ENCODE measurements at places on chromosomes 4 and X. TPM values are rescaled to one million over a fixed set of nuclear protein-coding genes. Genes with fewer than 3 reads are reported as not detected.

MAGEA12 gene
- polyA plus RNA-seq, result not detected

C4orf50 gene
- 0.55 TPM for polyA plus RNA-seq

DGKK gene
- 0.54 TPM for polyA plus RNA-seq

ZFX gene
- 8.1 TPM for polyA plus RNA-seq

- H3K4me3 ChIP-seq, result no peak overlapping the region
- no peaks in the 10 kb centered on the region for H3K27me3 ChIP-seq
- no peak overlapping the region for H3K27ac ChIP-seq
- no peak for DNase-seq
Observed at GRCh38 chr4:64195582-64195981, 213.7 kb downstream of the TECRL start.

DNA sequence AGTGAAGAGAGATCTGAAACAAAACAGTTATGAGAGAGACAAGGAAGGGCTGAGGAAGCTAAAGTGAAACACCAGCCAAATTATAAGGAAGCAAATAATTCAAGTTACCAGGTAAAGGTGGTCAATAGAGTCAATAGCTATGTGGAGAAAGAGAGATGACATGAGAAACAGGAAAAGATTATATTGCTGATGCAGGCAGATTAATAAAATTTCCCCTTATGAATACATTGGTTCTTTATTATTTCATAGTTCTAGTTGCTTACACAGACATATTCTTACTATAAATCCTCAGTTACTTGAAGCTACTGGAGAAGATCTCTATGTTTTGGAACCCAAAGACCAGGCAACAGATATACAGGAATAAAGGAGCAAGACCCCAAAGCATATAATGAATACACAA is 273.7 kb upstream of the CTSO start:
- H3K36me3 ChIP-seq, result no peaks in the 10 kb centered on the region
- no peaks in the 10 kb centered on the region for H3K4me1 ChIP-seq
- DNase-seq, result no peak
- H3K27ac ChIP-seq, result no peak overlapping the region

DNA sequence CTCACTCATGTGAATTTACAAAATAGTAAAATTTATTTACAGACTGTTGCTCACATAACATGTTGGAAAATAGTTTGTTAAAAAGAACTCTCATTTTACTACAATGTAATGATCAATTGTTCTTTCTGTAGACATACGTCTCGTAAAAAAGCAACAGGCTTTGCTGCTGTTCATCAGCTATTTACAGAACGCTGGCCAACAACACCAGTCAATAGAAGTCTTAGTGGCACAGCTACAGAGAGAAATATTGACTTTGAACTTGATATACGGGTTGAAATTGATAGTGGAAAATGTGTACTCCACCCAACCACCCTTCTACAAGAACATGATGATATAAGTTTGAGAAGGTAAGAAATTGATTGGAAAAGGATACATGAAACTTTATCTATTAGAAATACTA is 47.6 kb upstream of the ADAD1 start:
- DNase-seq, result no peak
- no peaks in the 10 kb centered on the region for H3K4me1 ChIP-seq
- no peak overlapping the region for H3K4me3 ChIP-seq
- no peak overlapping the region for H3K27ac ChIP-seq

DNA sequence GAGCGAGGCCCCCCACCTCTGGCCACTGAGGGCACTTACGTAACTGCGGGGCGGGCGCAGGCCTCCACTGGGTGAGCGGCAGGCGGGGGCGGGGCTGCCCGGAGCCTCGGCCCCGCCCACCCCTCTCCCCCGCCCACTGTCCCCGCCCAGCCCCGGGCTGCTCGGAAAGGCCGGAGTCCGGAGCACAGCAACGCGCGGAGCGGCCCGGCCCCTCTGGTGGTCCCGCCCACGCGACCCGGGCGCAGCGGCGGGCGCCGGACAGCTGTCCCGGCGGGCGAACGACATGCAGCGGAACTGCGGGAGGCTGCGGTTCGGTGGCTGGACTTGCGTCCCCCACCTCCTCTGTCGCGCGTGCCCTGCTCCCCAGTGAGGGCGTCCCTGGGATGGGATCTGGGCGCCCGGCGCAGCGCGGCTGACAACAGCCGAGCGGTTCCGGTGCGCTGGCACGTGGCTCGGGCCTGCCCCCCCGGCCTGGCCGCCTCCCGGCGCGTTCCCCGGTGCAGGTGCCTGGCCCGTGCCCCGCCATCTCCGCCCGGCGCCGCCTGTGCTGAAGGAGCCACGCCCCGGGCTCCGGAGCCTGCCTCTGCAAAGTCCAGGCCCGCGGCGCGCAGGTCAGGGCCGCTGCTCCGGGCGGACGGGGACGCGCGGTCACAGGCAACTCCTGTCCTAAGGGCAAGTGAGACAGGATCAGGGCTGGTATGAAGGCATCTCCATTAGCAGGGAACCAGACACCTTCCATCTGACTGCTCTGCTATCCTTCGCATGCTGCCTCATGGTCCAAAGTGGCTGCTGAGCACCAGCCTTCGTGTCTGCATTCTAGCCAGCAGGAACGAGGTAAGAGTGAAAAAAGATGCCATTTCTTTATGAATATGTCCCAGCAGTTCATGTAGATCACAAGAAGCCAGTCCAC is 21.8 kb upstream of the JAKMIP1 start:
- no peaks in the 10 kb centered on the region for H3K36me3 ChIP-seq
- peaks cover 22% of the 10 kb centered on the region for H3K27me3 ChIP-seq
- peaks cover 6% of the 10 kb centered on the region for H3K4me1 ChIP-seq
- no peak overlapping the region for H3K27ac ChIP-seq
- no peak overlapping the region for H3K4me3 ChIP-seq
- DNase-seq, result peak; percentile 35

DNA sequence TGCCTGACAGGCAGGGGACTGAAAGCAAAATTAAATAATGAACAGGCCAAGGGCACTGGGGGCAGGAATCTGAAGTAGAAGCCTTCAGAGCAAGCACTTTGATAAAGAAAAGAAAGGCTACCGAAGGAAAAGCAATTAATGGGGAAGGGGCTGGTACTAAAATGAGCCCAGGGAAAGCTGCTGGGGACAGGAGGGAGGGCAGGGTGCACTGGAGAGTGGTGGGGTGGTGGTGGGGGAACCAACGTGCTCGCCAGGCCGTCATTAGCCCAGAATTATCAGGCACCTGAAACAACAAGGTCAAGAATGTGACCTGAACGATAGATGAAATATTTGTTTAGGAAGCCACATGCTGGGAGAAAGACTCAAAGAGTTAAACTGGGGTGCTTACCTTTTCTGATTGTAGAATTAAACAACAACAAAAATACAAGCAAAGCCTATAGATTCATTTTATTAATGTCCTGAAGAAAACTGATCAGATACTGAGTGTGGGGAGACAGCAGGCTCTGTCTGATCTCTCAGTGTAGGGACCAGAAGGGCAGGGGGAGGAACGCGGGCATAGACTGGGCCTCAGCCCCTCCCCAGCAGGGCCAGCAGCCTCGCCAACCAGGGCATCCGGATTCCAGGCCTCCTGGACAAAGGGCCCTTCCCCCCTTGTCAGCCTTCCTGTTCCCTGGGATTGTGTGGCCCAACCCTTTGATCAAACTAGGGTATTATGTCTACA is 239.7 kb upstream of the KLF3 start:
- no peaks in the 10 kb centered on the region for H3K36me3 ChIP-seq
- H3K27ac ChIP-seq, result no peak overlapping the region

DNA sequence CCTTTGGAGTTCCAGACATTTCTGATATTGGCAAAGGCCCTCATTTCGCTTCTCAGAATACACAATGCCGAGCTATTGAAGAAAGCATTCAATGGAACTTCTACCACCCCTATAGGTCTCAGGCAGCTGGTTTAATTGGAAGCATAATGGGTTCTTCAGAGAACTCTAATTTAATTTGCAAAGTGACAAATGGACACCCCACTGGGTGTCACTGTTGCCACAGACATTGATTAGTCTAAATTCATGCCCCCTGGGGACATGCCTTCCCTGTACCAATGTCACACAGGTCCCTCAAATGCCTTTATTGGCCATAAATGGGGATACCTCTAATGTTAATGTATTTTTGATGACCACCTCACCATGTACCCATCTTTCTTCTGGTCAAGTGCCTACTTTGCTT is 22.9 kb upstream of the TMEM255A start:
- no peak overlapping the region for H3K4me3 ChIP-seq
- H3K27me3 ChIP-seq, result no peaks in the 10 kb centered on the region
- no peak for DNase-seq
- H3K36me3 ChIP-seq, result no peaks in the 10 kb centered on the region
- H3K27ac ChIP-seq, result no peak overlapping the region
- H3K4me1 ChIP-seq, result no peaks in the 10 kb centered on the region

DNA sequence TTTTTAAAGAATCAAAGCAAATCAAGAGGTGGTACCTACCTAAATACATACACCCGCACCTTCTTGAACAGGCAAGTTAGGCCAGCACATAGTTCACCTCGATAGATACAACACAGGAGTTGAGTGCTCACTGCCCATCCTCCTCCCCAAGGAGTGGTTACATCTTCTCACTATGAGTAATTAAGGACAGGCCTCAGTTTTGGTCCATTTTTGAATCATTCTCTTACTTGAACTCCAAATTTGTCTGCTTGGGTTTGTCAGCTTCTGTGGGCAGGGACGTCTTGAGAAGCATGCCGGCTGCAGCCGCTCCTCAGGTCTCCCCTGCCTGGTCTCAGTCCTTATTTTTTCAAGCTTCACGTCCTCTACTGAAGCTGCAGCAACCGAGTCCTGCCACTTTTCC is 190.6 kb upstream of the RBPJ start:
- H3K4me1 ChIP-seq, result no peaks in the 10 kb centered on the region
- no peaks in the 10 kb centered on the region for H3K36me3 ChIP-seq
- DNase-seq, result no peak
- no peak overlapping the region for H3K27ac ChIP-seq

DNA sequence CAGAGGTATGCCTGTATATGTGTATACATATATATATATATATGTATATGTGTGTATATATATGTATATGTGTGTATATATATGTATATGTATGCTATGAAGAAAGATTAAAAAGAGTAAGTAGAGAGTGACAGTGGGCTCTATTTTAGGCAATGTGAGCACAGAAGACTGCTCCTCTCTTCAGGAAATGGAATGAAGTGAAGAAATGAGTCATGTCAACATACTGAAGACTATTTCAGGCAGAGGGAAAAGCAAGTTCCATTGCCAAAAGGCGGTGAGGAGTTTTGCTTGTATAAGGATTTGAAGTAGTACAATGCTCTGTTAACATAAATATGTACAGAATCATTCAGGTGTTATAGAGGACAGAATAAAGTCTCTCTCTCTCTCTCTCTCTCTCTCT is 773.2 kb upstream of the FTHL17 start:
- no peaks in the 10 kb centered on the region for H3K36me3 ChIP-seq
- no peak for DNase-seq
- no peaks in the 10 kb centered on the region for H3K27me3 ChIP-seq
- no peaks in the 10 kb centered on the region for H3K4me1 ChIP-seq
- H3K4me3 ChIP-seq, result no peak overlapping the region

DNA sequence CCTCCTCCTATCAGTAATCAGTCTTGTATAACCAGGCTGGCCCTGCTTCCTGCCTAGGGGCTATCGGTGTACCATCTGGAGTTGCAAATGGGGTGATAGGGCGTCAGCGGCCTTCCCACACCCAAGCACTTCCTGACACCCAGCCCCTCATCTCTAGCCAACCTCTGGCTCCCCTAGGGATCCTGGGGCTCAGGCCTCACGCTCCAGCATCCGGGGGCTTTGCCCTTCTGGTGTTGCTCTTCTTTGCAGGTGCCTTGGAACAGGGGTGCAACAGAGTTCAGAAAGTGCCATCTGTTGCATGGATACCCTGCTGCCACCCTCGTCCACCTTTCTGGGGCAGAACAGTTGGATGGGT is 4.1 kb downstream of the IL9R start:
- H3K27ac ChIP-seq, result no peak overlapping the region
- H3K27me3 ChIP-seq, result no peaks in the 10 kb centered on the region
- no peaks in the 10 kb centered on the region for H3K4me1 ChIP-seq
- no peak overlapping the region for H3K4me3 ChIP-seq
- no peak for DNase-seq
- no peaks in the 10 kb centered on the region for H3K36me3 ChIP-seq

- no peak for DNase-seq
- no peaks in the 10 kb centered on the region for H3K4me1 ChIP-seq
- H3K27ac ChIP-seq, result no peak overlapping the region
- no peaks in the 10 kb centered on the region for H3K27me3 ChIP-seq
Observed at GRCh38 chr4:1984406-1985191, 24.2 kb downstream of the NELFA start.

DNA sequence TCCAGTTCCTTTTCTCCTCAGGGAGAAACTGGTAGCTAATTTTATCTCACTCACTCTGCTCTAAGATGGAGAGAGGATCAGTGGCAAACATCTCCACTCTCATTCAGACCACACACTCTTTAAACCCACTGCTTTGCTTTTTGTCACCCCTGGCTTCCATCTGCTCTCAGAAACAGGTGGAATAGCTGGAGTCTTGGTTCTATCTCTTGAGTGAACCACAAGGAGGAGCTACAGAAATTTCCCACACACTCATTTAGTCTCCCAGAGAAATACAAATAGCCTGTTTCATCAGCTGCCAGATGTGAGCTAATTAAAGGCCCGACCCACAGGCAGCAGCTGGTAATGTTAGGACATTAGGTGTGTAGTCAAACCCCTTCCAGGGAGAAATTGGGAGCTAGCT is 96.6 kb downstream of the STPG2 start:
- no peak overlapping the region for H3K27ac ChIP-seq
- no peaks in the 10 kb centered on the region for H3K36me3 ChIP-seq
- H3K4me1 ChIP-seq, result no peaks in the 10 kb centered on the region
- no peak for DNase-seq
- no peaks in the 10 kb centered on the region for H3K27me3 ChIP-seq

- no peaks in the 10 kb centered on the region for H3K4me1 ChIP-seq
- H3K27ac ChIP-seq, result no peak overlapping the region
- H3K4me3 ChIP-seq, result no peak overlapping the region
- no peak for DNase-seq
Observed at GRCh38 chr4:8745005-8745790, 126.4 kb downstream of the HMX1 start.

DNA sequence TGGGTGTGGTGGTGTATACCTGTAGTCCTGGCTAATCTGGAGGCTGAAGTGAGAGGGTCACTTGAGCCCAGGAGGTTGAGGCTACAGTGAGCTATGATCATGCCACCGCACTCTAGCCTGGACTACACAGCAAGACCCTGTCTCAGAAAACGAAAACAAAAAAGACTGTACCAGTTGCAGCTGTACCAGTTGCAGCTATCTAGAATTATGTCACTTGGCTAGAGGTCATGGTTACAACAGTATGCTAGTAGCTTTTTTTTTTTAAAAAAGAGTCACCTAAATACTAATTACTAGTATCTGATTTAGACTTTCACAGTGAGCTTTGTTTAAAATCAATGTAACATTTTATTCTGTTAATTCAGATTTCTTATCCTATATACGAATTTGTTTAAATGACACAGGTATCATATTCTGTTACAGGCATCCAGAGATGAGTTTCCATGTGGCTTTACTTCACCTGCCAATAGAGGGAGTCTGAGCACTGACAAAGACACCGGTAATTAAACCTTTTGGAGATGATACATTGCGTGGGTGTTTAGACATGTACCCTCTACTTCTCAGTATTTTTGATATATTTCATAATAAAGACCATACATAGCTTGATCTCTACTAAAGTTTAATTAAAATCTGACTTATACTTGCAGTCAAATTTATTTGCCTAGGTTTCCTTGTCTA is 100.2 kb upstream of the IL13RA1 start:
- H3K36me3 ChIP-seq, result no peaks in the 10 kb centered on the region
- H3K4me1 ChIP-seq, result no peaks in the 10 kb centered on the region
- no peak overlapping the region for H3K27ac ChIP-seq
- peaks cover 13% of the 10 kb centered on the region for H3K27me3 ChIP-seq
- no peak for DNase-seq

- no peak for DNase-seq
- no peaks in the 10 kb centered on the region for H3K27me3 ChIP-seq
- no peak overlapping the region for H3K4me3 ChIP-seq
- no peaks in the 10 kb centered on the region for H3K4me1 ChIP-seq
- H3K36me3 ChIP-seq, result no peaks in the 10 kb centered on the region
Observed at GRCh38 chr4:82981138-82981537, 29.5 kb downstream of the LIN54 start.
